ENCODE measurements at places on chromosomes 3 and 15. TPM values are rescaled to one million over a fixed set of nuclear protein-coding genes. Genes with fewer than 3 reads are reported as not detected.

Gene KBTBD13
- not detected for polyA plus RNA-seq

Gene PLA2G4F
- polyA plus RNA-seq = not detected

Gene LNP1
- polyA plus RNA-seq = 1.4 TPM

Gene FRMD5
- 0.22 TPM for polyA plus RNA-seq

DNA sequence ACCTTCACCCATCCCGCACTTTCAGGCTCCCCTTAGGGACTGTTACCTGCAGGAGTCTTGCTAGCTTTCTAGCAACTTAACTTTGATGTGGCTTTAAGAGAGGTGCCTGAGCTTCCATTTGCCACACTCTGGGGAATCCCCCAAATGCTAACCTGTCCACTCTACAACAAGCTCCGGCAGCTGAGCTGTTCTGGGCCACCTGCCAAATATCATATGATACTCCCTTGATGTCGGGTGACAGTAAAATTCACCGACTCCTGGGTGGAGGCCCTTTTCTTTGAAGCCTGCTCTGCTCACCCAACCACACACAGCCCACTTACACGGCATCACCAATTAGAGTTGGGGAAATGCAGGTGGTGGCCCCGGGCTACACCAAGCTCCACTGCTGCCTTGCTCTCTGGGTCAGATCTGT, 38.0 kb upstream of the XCR1 start:
- no peak overlapping the region for H3K27ac ChIP-seq
- peak; percentile 12 for DNase-seq
- H3K36me3 ChIP-seq = no peaks in the 10 kb centered on the region
- H3K27me3 ChIP-seq = peaks cover 5% of the 10 kb centered on the region
- H3K4me1 ChIP-seq = peaks cover 4% of the 10 kb centered on the region
- H3K4me3 ChIP-seq = no peak overlapping the region

DNA sequence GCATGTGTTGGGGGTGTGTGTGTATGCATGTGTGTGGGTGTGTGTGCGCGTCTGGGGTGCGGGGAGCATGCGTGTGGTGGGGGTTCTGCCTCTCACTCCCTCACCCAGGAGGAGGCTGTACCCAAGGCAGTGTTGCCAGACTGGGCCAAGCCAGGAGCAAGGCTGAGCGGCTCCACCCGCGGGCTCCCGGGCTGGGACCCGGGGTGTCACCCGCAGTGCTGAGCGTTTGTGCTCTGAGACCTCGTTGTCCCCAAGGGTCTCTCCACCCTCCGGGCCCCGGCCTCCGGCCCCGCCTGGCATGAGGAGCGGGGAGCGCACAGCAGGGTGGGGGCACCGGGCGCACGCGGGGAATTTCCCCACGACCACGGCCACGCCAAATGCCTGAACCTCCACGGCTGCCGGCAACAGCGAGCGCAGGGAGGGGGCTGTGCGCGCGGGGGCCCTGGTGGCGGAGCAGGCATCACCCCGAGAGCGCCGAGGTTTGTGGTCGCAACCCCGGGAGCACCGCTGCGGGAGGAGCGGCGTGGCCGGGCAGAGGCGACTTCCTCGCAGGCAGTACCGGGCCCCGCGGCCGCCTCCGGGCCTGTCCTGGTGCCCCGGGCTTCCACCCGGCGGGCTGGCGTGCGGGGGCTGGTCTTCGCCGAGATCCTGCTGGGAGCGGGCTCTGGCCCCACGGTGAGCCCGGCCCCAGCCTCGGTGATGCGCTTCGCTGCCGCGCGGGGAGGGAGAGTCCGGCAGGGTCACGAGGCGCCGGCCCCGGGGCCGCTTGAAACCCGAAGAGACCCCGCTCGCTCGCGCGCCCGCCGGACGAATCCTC, 7.4 kb upstream of the OCA2 start:
- peaks cover 9% of the 10 kb centered on the region for H3K4me1 ChIP-seq
- H3K27ac ChIP-seq = no peak overlapping the region
- no peak for DNase-seq
- H3K36me3 ChIP-seq = peaks cover 19% of the 10 kb centered on the region

DNA sequence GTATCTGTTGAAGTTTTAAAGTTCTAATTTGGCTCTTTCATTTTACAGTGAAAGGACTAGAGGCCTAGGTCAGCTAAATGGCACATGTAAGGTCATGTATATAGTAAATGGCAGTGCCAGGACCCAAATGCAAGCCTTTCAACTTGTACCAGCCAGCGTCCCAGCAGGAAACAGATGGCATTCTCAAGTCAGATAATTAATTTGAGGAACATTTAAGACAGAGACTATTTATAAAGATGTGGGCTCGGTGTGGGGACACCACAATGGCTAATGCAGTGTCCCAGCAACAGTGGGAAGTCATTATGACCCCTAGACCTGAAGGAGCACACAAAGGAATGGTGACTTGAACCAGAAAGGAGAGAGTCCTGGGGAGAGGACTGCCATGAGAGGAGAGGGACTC, 6.1 kb downstream of the MINDY4B start:
- no peaks in the 10 kb centered on the region for H3K4me1 ChIP-seq
- no peak overlapping the region for H3K27ac ChIP-seq
- H3K4me3 ChIP-seq = no peak overlapping the region
- no peak for DNase-seq
- H3K27me3 ChIP-seq = peaks cover 3% of the 10 kb centered on the region

DNA sequence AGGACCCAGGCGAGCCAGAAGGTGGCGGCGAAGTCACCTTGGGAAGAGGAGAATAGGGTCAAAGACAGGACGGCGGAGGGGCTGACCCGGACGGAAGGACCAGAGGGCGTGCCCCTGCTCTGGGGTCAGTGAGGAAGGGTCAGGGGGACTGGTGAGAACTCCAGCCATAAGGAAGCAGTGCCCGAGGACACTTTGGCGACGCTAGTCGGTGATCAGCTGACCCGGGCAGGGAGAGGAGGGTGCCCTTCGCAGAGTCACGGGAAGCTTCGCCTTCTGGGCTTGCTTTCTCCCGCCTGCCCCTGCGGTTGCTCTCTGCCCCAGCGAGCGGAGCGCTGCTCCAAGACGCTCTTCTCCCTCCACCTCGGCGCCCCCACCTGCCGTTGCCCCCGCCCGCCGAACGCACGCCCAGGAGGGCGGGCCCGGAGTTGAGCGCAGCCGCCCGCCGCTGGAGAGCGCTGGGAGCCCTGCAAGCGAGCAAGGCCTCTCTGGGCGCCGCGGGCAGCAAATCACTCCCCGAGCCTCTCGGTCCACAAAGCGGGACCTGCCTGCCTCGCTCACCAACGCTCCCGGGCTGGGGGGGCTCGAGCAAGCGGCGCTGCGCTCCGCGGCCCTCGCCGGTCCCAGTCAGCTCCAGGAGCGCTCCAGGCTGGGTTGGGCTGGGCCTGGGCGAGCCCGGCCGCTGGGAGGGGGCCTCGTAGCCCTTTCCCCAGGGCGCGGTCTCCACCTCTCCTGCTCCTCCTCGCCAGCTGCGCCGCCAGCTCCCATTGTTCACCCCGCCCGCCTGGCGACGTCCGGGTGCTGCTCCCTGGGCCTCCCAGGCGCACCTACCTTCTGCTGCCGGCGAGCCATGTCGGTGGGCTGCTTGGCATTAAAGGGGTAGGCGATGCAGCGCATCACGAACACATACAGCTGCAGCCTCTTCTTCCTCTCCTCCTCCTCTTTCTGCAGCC, 1.2 kb downstream of the CADPS start:
- no peaks in the 10 kb centered on the region for H3K4me1 ChIP-seq
- no peak for DNase-seq
- no peaks in the 10 kb centered on the region for H3K36me3 ChIP-seq
- H3K4me3 ChIP-seq = no peak overlapping the region
- no peak overlapping the region for H3K27ac ChIP-seq

DNA sequence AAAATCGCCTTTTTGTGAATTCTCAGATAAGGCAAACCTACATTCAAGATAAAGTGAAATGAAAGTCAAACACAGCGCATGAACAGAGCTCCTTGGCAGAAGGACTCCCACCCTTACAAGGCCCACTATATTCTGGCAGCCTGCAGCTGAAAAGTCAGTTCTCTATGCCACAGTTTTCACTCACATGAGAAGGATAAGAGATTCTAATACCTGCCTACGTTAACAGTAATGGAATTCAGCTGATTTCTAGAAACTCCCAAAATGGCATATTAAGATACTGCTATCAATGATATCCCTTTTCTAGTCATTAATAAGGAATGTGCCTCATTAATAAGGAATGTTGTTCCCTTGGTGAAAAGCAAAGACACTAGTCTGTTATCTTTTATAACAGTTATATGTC, 27.0 kb downstream of the SLC30A4 start:
- H3K36me3 ChIP-seq = peaks cover 5% of the 10 kb centered on the region
- H3K27ac ChIP-seq = no peak overlapping the region
- no peaks in the 10 kb centered on the region for H3K27me3 ChIP-seq
- no peak for DNase-seq
- H3K4me1 ChIP-seq = no peaks in the 10 kb centered on the region

GRCh38 chr15:56495053-56495452, 30.1 kb upstream of the MNS1 start:
- peaks cover 4% of the 10 kb centered on the region for H3K4me1 ChIP-seq
- no peaks in the 10 kb centered on the region for H3K36me3 ChIP-seq
- H3K27ac ChIP-seq = no peak overlapping the region
- no peak for DNase-seq
- H3K27me3 ChIP-seq = no peaks in the 10 kb centered on the region

- no peak for DNase-seq
- no peaks in the 10 kb centered on the region for H3K36me3 ChIP-seq
- no peaks in the 10 kb centered on the region for H3K4me1 ChIP-seq
Observed at GRCh38 chr3:68773401-68773800, 158.9 kb downstream of the TAFA4 start.

DNA sequence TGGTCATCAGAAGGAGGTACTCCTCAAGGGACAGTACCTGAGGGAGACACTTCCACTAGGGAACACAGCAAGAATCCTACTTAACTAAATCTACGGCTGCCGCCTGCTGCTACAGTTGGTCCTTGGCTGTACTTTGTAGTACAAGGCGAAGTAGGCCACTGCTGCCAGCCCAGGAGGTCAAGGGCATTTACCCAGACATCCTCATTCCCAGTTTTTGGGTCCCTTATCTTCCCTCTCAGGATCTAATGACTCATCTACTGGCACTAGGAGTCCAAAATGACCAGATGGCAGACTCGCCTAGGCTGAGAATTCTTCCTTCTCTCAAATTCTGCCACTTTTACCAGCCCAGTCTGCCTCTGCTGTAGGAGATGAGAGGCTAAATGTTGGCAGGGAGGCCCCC, 27.1 kb upstream of the LAMP3 start:
- H3K27me3 ChIP-seq = peaks cover 64% of the 10 kb centered on the region
- H3K36me3 ChIP-seq = no peaks in the 10 kb centered on the region
- no peak overlapping the region for H3K27ac ChIP-seq
- H3K4me3 ChIP-seq = no peak overlapping the region
- DNase-seq = no peak
- no peaks in the 10 kb centered on the region for H3K4me1 ChIP-seq

DNA sequence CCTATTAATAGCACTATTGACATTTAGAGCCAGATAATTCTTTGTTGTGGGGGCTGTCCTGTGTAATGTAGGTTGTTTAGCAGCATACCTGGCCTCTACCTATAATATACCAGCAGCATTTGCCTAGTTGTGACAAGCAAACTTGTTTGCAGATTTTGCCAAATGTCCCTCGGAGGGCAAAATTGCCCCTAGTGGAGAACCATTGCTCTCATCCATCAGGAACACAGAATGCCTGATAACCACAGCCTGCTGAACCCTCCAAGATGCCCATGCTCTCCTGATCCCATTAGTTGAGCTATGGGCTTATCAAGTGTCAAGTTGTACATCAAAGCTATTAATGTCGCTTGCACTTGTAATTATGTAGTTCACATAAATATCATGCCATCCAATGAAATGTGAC, 15.0 kb upstream of the KBTBD8 start:
- H3K4me1 ChIP-seq = no peaks in the 10 kb centered on the region
- H3K27me3 ChIP-seq = peaks cover 13% of the 10 kb centered on the region
- H3K36me3 ChIP-seq = no peaks in the 10 kb centered on the region
- DNase-seq = no peak
